Immature natural killer cell (primary cell): ENCODE measurements at places on chromosomes 4 and X. TPM values are rescaled to one million over a fixed set of nuclear protein-coding genes. Genes with fewer than 3 reads are reported as not detected.

CT45A1 gene
- not detected for polyA plus RNA-seq

OPRPN gene
- polyA plus RNA-seq: not detected

STPG2 gene
- polyA plus RNA-seq: not detected

PCDH11X gene
- not detected for polyA plus RNA-seq

BGN gene
- not detected for polyA plus RNA-seq

DCAF8L2 gene
- polyA plus RNA-seq: not detected

RP2 gene
- polyA plus RNA-seq: 13.2 TPM

GABRB1 gene
- polyA plus RNA-seq: not detected

ETDB gene
- polyA plus RNA-seq: not detected

GAGE12J gene
- not detected for polyA plus RNA-seq

GPR82 gene
- polyA plus RNA-seq: 5.7 TPM

F9 gene
- not detected for polyA plus RNA-seq

PCDH7 gene
- polyA plus RNA-seq: not detected

EDA gene
- not detected for polyA plus RNA-seq

RBM47 gene
- polyA plus RNA-seq: 0.49 TPM

TXK gene
- 176 TPM for polyA plus RNA-seq

GRCh38 chr4:101221294-101221693 lies 126.0 kb downstream of the PPP3CA start:
- no peak for DNase-seq

DNA sequence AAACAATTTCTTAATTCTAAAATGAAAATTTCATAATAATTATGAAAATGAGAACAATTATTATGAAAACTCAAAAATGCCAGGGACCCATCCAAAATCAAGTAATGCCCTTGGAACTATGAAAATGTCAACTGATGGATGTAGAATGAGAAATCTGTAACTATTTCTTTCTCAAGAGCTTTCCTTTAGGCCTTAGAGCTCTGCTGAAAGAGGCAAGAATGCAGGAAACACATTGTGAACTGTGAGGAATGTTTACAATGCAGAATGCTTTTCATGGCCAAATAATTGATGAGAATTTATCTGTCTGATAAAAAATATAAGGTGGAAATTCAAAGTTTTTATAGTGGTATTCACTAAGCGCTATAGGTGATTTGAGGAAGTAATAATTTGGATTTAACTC lies 207.1 kb upstream of the PCDH18 start:
- DNase-seq: no peak

DNA sequence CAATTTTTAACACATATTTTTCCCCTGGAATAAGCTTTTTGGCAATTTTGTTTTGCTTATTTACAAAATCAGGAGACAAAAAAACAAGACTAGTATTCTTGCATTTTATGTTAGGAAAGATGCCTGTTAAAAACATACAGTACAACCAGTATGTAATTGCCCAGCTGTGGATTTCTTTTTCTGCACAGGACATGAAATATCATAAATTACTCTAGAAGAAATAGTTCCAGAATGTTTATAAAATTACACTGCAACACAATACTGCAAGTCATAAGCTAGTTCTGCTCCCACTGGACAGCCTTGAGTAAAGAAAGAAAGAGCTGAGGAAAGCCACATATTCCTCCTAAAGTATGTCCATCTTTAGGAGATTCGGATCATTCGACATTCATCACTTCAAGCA lies 133.5 kb downstream of the SCFD2 start:
- DNase-seq: no peak

DNA sequence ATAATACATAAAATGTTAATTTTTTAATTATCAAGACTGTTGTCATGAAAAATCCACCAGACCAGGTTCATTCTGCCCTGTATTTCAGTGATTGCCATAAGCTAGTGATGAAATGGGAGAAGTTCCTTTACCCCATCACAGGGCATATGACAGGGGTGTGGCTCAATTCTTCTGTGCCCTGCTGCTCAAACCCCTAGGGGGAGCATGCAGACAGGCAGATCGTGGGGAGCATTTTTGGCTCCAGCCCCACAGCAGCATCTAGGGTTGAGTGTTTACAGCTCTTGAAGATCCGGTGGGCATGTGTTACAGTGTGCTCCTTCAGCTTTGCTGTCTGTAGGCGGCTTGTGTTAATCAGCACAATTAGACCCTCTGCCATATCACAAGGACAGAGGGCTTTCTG lies 700.7 kb downstream of the PCDH18 start:
- DNase-seq: no peak

DNA sequence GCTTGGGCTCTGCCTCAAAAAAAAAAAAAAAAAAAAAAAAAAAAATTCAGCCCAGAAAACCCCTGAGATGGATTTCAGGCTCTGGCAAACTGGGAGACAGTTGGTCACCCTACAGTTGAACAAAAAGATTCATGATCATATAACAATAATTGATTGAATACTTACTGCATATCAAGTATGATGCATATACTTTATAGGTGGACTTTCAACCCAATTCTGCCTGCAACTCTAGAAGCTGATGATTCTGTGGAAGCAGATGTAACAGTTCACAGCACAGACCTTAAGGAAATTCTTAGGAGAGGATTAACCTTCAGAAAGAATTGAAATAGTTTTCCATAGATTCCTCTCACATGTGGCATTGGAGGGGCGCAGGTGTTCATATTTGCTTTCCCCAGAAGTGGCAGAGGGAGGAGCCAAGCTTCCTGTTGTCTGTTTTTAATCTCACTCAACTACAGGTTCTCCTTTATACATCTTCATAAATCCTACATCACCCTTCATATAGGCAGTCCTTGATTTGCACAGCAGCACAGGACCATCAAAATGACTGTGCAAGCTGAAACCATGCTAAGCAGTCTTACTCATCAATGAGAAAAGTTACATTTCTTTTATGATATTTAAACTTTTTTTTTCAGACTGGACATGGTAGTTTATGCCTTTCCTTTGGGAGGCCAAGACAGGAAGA lies 149.4 kb upstream of the KLF3 start:
- no peak for DNase-seq

- no peak for DNase-seq
Measured at GRCh38 chr4:52883183-52883621, 21.1 kb downstream of the RASL11B start.

- DNase-seq: no peak
Measured at GRCh38 chrX:31658360-31658759, 586.5 kb upstream of the FTHL17 start.

DNA sequence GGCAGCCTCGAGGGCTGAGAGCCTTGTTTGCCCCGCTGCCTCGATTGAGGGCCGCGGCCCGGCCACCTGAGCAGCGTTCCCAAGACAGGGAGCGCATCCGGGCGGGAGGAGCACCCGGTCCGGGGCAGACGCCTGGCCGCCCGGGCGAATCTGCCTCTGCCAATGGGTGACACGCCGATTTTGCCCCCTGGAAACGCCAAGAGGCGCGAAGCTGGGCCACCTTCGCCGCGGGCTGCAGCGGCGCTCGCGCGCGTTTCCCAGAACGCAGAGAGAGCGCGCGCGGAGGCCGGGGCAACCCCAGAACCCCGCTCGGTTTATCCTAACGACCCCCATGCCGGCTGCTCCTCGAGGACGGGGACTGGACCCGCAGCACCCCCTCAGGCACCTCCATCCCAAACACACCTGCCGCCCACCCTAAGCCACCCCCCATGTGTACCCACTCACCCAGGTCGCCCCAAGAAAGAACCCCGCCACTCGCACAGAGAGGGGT lies 575 bp downstream of the MAP7D2 start:
- DNase-seq: no peak

GRCh38 chrX:154804957-154805695 lies at the start of gene MPP1:
MPP1 (minus strand) TSS chrX:154805485; CDS start chrX:154805373, 112 bp downstream.
- DNase-seq: peak; percentile 82

- no peak for DNase-seq
Measured at GRCh38 chr4:86918539-86919072, 16.2 kb upstream of the AFF1 start.

GRCh38 chr4:22091906-22092305 lies 143.3 kb upstream of the KCNIP4 start:
- DNase-seq: no peak

DNA sequence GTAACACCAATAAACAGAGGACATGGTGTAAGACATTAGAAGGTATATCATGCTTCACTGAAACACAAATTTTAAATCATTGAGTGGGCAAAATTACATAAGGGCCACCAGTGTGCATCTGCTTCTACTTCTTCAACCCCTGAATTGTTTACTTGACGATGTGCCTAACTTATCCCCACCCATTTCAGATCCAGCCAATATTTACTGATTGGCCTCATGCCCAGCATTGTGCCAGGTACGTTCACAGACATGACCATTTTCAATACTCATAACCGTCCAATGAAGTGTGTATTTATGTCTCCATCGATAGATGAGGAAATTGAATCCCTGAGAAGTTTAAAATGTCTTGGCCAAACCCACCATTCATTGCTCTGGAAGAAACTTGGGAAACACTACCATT lies 208.3 kb upstream of the MID1 start:
- no peak for DNase-seq

DNA sequence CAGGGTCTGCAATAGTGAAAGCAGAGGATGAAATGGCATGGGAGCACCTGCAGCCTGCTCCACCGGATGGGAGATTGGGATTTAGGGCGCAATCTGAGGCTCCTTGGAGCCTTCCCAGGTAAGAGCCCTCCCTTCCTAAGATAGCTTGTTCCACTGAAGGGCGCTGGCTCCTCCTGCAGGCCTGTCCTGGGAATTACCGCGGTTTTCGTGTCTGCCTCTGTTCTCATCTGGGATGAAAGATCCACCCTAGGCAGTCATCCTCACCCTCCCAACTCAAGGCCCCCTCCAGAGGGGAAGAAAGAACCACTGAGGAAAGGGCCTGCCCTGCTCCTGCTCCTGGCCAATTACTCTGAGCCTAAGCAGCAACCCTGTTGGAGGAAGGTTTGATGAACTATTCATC lies 547.5 kb downstream of the SMARCA1 start:
- DNase-seq: no peak

GRCh38 chrX:17028356-17028755 lies 81.9 kb downstream of the REPS2 start:
- no peak for DNase-seq

GRCh38 chr4:87886083-87886482 lies 53.3 kb downstream of the MEPE start:
- DNase-seq: no peak

DNA sequence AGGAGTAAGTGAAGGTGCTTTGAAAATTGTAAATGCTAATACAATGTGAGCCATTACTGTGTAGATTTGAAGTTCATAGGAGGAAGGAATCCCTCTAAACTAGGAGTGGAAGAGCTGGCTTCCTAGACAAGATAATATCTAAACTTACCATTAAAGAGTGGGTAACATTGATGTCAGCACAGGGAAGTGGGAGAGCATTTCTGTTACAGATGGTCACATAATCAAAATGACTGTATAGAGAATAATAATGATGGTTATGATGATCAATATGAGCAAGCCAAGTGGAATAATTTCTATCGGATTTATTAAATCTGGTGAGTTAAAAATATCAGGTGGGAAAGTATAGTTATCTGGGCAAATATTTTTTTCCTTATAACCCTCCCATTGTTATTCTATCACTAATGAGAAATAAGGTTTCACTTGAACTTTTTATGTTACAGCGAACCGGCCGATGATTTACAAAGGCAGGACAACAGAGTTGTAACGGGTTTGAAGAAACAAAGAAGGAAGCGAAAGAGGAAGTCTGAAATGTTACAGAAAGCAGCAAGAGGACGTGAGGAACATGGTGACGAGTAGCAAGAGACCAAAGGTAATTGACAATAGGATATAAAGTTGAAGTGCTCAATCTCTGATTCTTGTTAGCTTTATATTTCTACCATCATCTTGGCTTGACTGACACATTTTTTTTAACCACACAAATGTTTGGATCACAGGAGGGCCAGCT lies 43.5 kb downstream of the FMR1NB start:
- DNase-seq: no peak

DNA sequence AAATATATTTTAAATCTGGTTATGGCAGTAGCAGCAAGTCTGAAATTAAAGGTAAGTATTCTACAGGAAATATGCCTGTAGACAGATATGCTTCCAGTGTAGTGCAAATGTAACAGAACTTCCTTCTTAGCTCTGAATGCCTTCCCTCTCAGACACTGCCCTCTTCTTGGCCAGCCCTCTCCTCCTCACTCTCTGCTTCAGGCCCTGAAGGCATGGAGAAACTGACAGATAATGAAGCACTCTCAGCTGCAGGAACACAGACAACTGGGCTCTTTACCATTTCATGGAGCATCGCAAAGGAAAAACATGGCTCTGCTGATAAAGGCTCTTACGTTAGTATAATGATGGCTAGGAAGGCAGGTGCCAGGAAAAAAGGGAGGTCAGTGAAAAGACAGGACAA lies 431.5 kb upstream of the RASGEF1B start:
- DNase-seq: no peak

GRCh38 chrX:133159205-133159604 lies 58.9 kb downstream of the TFDP3 start:
- no peak for DNase-seq
